Thoracic aorta (tissue), 2 donors: ENCODE measurements at places on chromosomes 2 and 18. TPM values are rescaled to one million over a fixed set of nuclear protein-coding genes. Genes with fewer than 3 reads are reported as not detected.

Gene C2orf66
- not detected for total RNA-seq

DNA sequence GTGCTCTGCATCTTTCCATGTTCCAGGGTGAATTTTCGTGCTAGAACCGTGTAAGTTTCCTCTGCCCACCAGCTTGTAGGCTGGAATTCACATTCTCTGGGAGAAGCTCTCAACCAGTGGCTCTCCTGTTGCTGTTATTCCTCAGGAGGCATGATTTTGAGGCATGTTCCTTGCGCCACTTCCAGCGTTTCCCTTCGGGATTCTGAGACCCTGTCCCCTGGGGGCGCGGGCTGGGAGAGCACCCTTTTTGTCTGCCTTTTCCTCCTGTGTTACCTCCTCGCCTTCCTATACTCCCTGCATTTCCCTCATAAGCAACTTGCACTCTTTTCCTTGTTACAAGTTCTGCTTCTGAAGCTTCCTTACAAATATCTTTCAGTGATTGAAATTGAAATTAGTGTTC lies 156.4 kb downstream of the PTPRM start:
- H3K27ac ChIP-seq: no peak overlapping the region
- no peaks in the 10 kb centered on the region for H3K27me3 ChIP-seq
- DNase-seq: no peak
- H3K36me3 ChIP-seq: no peaks in the 10 kb centered on the region

DNA sequence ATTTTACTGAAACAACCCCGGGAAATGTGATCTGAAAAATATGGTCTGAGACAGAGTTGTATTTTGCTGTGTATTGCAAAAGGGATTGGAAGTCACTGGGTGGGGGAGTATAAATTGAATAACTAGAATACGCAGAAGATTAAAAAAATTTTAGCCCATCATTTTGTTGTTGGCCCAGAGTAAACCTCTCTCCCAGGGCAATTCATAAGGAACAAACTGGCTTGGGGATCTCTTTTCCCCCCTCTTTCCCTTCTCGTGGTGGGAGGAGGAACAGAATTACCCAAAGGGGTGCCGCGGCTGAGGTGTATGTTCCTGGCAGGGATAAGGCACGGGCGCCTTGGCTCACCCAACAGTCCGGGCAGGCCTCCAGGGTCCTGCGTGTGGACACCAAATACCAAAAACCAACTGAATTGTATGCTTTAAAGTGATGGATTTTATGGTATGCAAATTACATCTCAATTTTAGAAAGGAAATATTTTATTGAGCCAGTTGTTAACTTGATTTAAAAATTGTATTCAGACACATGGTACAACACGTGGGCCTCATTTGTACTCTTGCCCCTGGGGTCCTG lies 121.2 kb upstream of the SPRED2 start:
- no peak overlapping the region for H3K27ac ChIP-seq
- no peaks in the 10 kb centered on the region for H3K4me1 ChIP-seq
- no peaks in the 10 kb centered on the region for H3K36me3 ChIP-seq
- H3K4me3 ChIP-seq: peak overlapping the region; percentile 42
- no peaks in the 10 kb centered on the region for H3K27me3 ChIP-seq

DNA sequence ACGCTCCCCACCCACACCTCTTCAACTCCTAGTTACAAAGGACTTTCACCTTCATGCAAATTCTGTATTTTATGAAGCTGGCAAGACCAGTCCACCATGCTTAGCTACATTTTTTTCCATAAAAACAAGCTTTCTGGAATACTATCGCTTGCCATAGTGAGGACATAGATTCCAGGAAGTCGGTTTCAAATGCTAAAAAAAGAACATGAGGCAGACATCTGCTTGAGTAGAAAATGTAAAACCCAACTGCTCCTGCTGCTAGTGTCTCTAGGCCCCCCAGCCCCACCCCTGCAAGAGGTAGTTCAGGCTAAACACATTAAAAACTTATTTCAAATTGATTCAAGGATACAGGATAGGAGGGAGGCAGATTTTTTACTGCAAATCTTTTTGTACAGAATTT lies 148.9 kb downstream of the SMAD2 start:
- no peak overlapping the region for H3K4me3 ChIP-seq
- DNase-seq: no peak
- no peak overlapping the region for H3K27ac ChIP-seq

GRCh38 chr2:30792521-30792920 lies 14.7 kb downstream of the CAPN13 start:
- no peak overlapping the region for H3K4me3 ChIP-seq
- no peaks in the 10 kb centered on the region for H3K4me1 ChIP-seq
- DNase-seq: no peak
- H3K36me3 ChIP-seq: no peaks in the 10 kb centered on the region
- H3K27ac ChIP-seq: no peak overlapping the region

DNA sequence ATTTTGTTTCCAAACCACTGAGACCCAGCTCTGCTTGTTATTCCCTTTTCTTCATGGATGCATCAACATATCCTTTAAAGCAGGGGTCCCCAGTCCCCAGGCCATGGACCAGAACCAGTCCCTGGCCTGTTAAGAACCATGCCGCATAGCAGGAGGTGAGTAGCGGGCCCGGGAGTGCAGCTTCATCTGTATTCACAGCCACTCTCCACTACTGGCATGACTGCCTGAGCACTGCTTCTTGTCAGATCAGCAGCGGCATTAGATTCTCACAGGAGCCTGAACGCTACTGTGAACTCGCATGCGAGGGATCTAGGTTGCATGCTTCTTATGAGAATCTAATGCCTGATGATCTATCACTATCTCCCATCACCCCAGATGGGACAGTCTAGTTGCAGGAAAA lies 1.6 kb upstream of the POLI start:
- no peaks in the 10 kb centered on the region for H3K36me3 ChIP-seq
- H3K4me3 ChIP-seq: no peak overlapping the region
- H3K27me3 ChIP-seq: no peaks in the 10 kb centered on the region
- peaks cover 9% of the 10 kb centered on the region for H3K4me1 ChIP-seq

- no peak overlapping the region for H3K4me3 ChIP-seq
- no peaks in the 10 kb centered on the region for H3K36me3 ChIP-seq
- H3K27me3 ChIP-seq: no peaks in the 10 kb centered on the region
These were observed 230.8 kb upstream of the RAB6C start for GRCh38 chr2:129748653-129749052.

DNA sequence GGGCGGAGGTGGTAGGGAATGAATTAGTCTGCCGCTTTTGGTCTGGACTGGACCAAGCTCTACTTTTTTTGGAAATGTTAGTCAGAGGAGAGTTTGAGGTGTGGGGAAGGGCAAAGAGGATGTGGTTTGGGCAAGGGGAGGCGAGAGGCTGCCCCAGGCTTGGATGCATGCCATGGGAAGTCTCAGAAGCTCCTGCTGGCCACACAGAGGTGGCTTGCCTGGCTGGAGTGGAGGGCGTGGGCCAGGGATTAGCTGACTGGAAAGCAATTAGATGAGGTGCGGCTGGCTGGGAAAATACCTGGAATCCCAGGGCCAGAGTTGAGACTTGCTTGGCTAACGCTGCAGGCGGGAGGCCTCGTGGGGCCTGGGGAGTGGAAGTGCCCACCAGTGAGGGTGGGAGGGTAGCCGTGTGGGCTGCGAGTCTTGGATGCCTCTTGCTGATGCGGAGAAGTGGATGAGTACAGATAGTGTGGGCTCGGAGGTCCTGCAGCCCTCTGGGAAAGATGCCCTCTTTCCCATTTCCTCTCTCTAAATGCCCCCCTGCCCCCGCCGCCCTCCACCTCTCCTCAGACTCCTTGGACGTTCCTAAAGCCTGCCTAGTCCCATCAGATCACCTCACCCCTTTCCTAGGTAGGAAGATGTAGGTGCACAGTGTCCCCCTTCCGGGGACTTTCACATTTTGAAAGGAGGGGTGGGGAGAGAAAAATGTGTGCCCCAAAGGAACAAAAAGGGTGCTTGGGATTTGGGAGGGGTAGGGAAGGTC lies 117.6 kb downstream of the SMAD7 start:
- no peak overlapping the region for H3K27ac ChIP-seq
- peaks cover 54% of the 10 kb centered on the region for H3K4me1 ChIP-seq
- peak overlapping the region; percentile 47 for H3K4me3 ChIP-seq
- no peaks in the 10 kb centered on the region for H3K27me3 ChIP-seq

DNA sequence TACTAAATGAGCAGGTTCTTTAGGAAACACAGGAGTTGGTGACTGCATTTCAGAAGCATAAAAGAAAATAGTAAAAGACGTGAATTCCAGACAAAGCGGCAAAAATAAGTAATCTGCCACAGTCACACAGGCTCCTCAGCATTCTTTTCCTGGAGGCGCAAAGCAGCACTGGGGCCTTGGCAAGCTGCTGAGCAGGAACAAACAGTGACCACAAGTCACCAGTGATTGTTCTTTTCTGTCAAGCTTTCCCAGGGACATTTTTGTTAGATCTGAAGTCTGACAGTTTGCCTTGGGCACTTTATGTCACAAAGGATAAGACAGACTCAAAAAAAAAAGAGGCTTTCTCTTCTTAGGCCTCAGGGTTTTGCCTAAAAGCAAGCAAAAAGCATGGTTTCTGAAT lies 216.2 kb downstream of the CDH20 start:
- H3K27ac ChIP-seq: no peak overlapping the region
- no peaks in the 10 kb centered on the region for H3K27me3 ChIP-seq
- no peaks in the 10 kb centered on the region for H3K36me3 ChIP-seq
- no peak for DNase-seq
- no peaks in the 10 kb centered on the region for H3K4me1 ChIP-seq

DNA sequence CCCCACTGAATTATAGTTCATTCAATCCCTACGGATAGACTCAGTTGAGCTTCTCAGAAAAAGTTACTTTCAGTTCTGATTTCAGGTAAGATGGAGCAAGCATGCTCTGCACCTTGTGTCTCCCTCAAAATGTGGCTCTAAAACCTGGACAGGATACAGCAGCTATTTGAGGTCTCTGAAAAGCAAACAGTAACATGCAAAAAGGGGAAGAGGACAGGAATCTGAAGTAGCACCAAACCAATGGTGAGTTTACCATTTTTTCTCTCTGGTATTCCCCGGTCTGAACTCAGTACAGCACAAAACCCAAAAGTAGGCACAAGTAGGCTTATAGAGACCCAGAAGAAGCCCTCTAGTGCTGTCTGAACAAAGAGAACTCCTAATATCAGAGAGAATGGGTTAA lies 34.1 kb downstream of the LANCL1 start:
- no peaks in the 10 kb centered on the region for H3K27me3 ChIP-seq
- no peaks in the 10 kb centered on the region for H3K4me1 ChIP-seq
- DNase-seq: no peak
- H3K36me3 ChIP-seq: peaks cover 6% of the 10 kb centered on the region

- no peaks in the 10 kb centered on the region for H3K27me3 ChIP-seq
- H3K36me3 ChIP-seq: no peaks in the 10 kb centered on the region
- no peaks in the 10 kb centered on the region for H3K4me1 ChIP-seq
- DNase-seq: no peak
These were observed 43.9 kb downstream of the TOGARAM2 start for GRCh38 chr2:29024882-29025430.

Gene NT5C1B
- not detected for total RNA-seq

DNA sequence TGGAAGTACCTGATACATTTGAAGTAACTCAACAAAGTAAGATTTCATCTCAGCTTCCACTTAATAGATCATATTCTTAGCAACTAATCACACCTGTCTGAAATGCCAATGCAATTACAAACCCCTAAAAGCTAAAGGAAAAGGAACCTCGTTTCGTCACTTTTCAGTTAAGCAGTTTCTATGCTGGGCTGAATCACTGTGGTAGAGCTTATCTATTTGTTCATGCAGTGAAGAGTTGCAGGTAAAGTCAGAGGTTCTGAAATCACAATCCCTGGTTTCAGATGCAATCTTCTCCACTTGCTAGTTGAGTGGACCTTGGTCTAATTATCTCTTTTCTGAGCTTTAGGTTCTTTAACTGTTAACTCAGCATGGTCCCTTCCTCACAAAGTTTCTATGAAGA lies 6.3 kb downstream of the HRH4 start:
- no peaks in the 10 kb centered on the region for H3K4me1 ChIP-seq
- H3K27ac ChIP-seq: no peak overlapping the region
- no peaks in the 10 kb centered on the region for H3K27me3 ChIP-seq
- no peaks in the 10 kb centered on the region for H3K36me3 ChIP-seq
- H3K4me3 ChIP-seq: no peak overlapping the region

DNA sequence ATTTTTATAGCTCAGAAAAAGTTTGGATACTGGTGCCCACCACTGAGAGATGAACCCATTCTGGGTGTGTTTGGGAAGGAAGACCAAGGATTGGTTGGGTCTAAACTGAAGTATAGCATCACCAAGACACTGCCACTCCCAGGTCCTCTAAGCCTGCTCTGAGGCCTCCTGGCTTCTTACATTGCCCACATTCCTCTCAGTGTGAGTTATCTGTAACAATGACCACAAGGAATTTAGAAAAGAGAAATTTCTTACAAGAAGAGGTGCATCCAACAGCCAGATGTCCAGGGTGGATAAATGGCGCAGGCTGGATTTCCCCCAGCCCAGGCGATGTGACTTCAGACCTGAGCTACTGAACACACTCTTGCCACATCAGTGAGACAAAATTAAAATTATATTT lies 1.6 kb upstream of the GPR45 start:
- H3K4me1 ChIP-seq: no peaks in the 10 kb centered on the region
- H3K27ac ChIP-seq: no peak overlapping the region
- H3K4me3 ChIP-seq: no peak overlapping the region
- DNase-seq: no peak
- no peaks in the 10 kb centered on the region for H3K36me3 ChIP-seq

Gene TFPI
- 86.8 TPM for total RNA-seq

GRCh38 chr18:5841518-5841917 lies 53.8 kb downstream of the TMEM200C start:
- no peak overlapping the region for H3K27ac ChIP-seq
- DNase-seq: no peak
- no peaks in the 10 kb centered on the region for H3K36me3 ChIP-seq
- no peak overlapping the region for H3K4me3 ChIP-seq

GRCh38 chr2:81650048-81650971 lies 1345.8 kb upstream of the LRRTM1 start:
- H3K27me3 ChIP-seq: no peaks in the 10 kb centered on the region
- no peaks in the 10 kb centered on the region for H3K4me1 ChIP-seq
- H3K27ac ChIP-seq: no peak overlapping the region
- H3K36me3 ChIP-seq: no peaks in the 10 kb centered on the region

- H3K4me1 ChIP-seq: no peaks in the 10 kb centered on the region
- H3K27ac ChIP-seq: no peak overlapping the region
- H3K4me3 ChIP-seq: no peak overlapping the region
- DNase-seq: no peak
These were observed 22.1 kb downstream of the CERS6 start for GRCh38 chr2:168478206-168478605.

- DNase-seq: no peak
- H3K27ac ChIP-seq: no peak overlapping the region
- H3K36me3 ChIP-seq: no peaks in the 10 kb centered on the region
- H3K27me3 ChIP-seq: no peaks in the 10 kb centered on the region
These were observed 601.2 kb downstream of the LRP1B start for GRCh38 chr2:141529659-141530058.

GRCh38 chr2:176466918-176467452 lies 197.7 kb downstream of the MTX2 start:
- no peak overlapping the region for H3K4me3 ChIP-seq
- DNase-seq: no peak
- no peaks in the 10 kb centered on the region for H3K27me3 ChIP-seq
- H3K27ac ChIP-seq: no peak overlapping the region
- H3K4me1 ChIP-seq: peaks cover under 1% of the 10 kb centered on the region
- H3K36me3 ChIP-seq: no peaks in the 10 kb centered on the region

Gene CHRNG
- not detected for total RNA-seq

Gene EMILIN1
- total RNA-seq: 231 TPM
